ENCODE measurements at places on chromosomes 4 and X.

DNA sequence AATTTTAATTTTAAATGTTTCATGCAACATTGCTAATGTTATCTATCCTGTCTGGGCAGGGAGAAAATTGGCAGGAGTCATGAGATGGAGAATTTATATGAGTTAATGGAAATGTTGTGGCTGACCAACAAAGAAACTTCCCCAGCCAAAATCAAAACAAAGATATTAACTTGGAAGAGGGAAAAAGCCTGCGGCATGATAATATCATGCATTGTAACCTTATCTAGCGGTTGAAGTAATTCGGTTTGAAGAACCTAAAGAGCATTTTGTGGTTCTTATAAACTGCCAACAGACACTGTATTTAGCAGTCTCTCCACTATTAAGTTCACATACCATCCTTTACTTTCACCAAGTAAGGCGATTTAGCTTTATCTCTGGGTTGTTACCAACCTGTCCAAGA, 42.3 kb downstream of the DKK2 start:
- no peak for DNase-seq

GRCh38 chr4:164892018-164892417, 15.0 kb downstream of the APELA start:
- DNase-seq, result no peak

GRCh38 chr4:174437749-174438148, 84.5 kb downstream of the HPGD start:
- no peak for DNase-seq

- no peak for DNase-seq
Observed at GRCh38 chr4:60923075-60923474, 277.1 kb upstream of the ADGRL3 start.

GRCh38 chr4:72974694-72975487, 94.6 kb downstream of the COX18 start:
- DNase-seq, result no peak

DNA sequence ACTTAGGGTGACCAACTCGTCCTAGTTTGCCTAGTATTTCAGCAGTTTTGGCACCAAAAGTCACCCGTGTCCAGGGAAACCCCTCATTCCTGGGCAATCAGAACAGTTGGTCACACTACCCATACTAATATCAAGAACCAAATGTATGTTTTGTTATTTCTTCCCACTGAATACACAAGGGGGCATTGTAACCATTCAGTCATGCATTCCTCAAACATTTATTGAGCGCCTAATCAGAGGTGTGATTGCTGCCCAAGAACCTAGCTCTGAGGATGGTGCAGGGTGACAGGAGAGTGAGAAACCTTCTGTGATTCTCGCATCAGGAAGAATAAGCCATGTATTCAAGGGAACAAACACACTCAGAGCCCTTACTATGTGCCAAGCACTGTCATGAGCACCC, 69.8 kb upstream of the RAI2 start:
- no peak for DNase-seq

- DNase-seq, result no peak
Observed at GRCh38 chr4:82124932-82125786, 248.6 kb downstream of the HNRNPD start.

DNA sequence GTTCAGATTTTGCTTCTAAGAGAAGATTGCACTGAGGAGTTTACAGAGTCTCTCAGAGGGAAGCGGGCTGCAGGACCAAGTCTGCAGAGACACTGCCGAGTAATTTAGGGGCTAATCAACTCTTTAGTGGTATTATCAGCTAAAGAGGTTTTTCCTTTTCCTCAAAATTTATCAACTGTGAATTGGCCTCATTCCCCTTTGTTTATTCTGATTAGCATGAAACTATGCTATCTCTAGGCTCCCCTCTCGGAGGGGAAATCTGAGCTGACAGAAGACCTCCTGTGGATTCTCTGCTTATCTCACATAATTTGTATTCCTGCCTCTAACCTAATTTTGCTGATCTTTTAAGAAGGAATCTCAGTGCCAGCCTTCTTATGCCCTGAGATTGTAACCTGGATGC, 201.0 kb downstream of the DCTD start:
- DNase-seq, result no peak

DNA sequence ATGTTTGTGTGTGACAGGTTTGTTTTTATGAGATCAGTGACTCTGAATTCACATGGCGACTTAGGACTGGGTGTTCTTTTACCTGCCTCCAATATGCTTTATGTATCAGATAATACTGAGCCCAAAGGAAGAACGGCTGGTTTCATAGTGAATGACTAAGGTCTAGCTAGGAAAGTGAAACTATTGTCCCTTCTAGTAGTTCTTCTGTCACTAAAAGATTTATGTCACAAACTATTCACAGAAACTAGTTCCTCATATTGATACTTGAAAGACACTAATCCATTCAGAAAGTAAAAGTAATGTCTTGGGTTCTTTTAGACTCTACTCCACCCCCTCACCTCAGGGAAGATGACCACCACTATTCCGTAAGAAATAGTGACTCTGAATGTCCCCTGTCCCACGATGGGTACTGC, 81.7 kb downstream of the EGF start:
- DNase-seq, result no peak

DNA sequence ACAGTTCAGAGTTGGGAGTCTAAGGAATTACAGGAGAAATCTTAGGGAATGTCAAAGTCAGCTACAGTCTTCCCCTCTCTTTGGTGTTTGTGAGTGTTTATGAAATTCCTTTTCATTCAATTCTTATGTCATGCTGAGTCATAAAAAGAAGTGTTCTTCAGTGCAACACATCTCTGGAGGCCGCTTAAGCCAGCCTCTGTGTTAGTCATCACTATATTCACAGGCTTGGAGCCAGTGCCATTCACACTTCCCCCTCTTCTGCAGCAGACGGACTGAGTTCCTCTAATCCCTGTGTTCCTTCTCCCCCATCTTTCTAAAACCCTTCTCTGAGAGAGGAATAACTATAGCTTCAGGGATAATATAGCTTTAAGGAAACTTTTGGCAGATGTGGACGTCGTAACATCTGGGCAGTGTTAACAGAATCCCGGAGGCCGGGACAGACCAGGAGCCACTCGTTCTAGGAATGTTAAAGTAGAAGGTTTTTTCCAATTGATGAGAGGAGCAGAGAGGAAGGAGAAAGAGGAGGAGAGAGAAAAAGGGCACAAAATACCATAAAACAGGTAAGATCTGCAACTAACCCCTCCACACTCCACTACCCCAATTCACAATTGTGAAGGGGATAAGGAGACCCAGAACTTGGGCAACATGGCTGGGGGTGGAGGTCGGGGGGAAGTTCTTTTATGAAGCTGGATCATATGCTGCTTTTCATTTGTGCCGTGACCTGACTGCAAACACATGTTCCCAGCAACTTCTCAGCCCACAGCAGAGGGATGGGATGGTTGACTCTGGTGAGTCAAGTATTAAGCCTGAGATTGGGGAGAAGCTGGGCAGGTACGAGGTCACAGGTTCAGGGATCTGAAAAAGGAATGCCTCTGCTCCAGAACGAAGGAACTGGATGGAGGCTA, at the start of gene SRPX2:
TSS of gene SRPX2 (plus strand) at position 244 of the 905 bp plus-strand sequence. CDS start 2,124 bp downstream, outside the sequence.
- no peak for DNase-seq

- DNase-seq, result no peak
Observed at GRCh38 chrX:24276015-24276414, 37.9 kb downstream of the SUPT20HL2 start.

Measured in posterior cingulate gyrus (tissue), 11 donors.